ENCODE measurements at places on chromosomes 11 and 22.

DNA sequence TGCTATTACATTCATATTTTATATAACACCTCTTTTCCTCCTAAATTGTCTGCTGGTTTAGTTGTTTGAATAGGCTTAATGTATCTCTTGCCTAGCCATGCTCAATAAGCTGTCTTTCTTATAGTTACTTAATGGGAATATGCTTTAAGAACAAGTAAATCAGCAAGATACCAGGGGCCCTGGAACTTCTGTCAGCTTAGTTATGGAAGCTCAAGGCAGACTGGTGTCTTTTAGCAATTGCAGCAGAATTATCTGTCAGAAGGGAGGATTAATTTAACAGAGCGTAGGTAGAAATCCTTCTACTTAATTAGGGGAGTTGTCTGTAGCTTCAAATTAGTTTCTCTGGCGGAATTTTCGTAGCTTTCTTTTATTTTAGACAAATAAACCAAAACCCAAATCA lies 94.9 kb downstream of the C11orf91 start:
- no peak for DNase-seq

- no peak for DNase-seq
These were observed 63.8 kb upstream of the RRAS2 start for GRCh38 chr11:14422814-14423182.

DNA sequence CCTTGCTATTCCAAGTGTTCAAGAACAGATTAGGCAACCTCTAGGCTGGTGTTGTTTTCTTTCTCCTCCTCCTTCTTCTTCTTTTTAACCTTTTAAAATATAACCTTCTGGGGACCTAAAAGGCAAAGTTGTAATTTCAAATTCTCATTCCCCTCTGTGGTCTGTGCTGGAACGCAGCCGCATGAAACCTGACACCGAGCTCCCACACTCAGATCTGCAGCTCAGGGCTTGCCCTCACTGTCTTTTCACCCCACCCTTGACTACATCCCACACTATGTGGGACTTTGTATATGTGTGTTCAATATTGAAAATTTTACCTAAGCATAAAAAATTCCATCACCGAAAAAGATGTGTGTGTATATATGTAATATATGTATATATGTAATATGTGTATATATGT lies 62.0 kb upstream of the ARHGAP42 start:
- no peak for DNase-seq

GRCh38 chr11:116928102-116928777 lies 90.8 kb upstream of the APOA1 start:
- DNase-seq = peak; percentile 34

- DNase-seq = no peak
These were observed 1429.3 kb downstream of the BRD1 start for GRCh38 chr22:48398181-48398905.

DNA sequence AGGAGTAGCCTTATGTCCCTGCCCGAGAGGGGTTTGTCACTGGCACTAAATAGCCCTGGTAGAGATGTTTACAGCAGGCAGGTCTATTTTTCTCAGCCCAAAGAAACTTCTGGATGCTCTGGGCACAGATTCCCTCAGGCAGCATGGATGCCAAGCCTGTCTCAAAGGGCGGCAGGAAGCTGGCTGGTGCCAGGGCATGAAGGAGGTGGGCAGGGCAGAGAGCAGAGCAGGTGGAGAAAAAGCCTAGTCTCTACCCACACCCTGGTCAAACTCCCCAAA lies 4.1 kb upstream of the GAS2L1 start:
- no peak for DNase-seq

GRCh38 chr22:20175597-20175900 lies 24.7 kb upstream of the CCDC188 start:
- no peak for DNase-seq

DNA sequence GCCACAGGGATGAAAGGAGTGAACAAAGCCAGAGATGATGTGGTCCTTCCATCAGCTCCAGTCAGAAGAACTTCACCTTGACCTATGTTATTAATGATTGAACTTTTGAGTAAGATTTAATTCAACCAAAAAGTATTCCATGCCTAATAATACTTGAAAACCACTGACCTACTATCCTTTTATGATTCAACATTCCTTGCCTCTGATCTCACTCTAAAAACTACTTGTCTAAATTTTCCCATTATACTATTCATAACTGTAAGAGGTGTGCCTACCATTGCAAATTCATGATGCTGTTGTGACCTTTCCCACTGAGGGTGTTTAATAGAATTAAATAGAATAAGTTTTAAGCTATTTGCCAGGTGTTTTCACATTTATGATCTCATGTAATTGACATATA lies 164.7 kb upstream of the GUCY1A2 start:
- no peak for DNase-seq

DNA sequence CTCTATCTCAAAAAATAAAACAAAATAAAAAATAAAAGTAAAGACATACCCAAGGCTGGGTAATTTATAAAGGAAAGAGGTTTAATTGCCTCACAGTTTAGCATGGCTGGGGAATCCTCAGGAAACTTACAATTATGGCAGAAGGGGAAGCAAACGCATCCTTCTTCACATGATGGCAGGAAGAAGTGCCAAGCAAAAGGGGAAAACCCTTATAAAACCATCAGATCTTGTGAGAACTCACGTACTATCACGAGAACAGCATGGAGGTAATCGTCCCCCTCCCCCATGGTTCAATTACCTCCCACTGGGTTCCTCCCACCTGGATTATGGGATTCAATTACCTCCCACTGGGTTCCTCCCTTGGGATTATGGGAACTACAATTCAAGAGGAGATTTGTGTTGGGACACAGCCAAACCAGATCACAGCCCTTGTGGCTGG lies 8.3 kb upstream of the SSTR3 start:
- no peak for DNase-seq

DNA sequence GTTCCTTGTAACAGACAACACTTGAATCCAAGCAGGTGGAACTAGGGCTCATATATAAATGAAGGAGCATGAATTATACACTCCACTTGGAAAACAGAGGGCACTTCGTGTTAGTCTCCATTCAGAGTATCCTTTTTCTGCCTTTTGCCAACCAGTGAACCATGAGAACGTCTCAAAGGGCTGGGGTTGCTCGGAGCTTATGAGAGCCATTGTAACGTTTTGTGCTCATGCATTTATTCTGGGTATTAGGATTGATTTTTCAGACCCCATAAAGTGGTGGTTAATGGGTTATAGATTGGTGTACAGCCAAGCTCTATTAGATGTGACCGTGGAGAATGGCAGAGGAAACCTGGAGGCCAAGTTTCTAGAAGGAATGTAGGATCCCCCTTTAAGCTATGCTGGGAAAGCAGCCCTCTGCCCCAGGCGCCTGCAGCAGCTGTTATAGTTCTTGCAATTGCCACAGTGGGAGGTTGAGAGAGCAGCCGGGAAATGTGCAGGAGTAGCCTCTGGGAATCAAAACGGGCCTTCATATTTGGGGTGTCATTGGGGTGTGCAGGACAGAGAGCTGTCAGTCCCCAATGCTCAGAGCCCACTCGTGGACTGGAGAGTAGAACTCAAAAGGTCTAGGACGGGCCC lies 54.6 kb upstream of the ASPHD2 start:
- DNase-seq = no peak

DNA sequence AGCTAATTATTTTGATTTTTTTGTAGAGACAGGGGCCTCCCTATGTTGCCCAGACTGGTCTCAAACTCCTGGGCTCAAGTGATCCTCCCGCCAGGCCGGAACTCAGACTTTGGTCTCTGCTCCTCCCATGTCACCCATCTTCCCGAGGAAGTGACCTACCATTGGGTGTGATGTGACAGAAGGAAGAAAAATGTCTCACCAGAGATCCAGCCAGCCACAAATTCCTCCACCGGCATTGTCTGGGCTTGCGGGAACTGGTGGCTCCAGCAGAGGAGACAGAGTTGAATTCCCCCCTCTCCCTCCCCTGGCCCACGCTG lies 772 bp downstream of the SLC25A45 start:
- no peak for DNase-seq

GRCh38 chr11:61403658-61404057 lies 11.3 kb downstream of the TMEM216 start:
- DNase-seq = no peak

- DNase-seq = no peak
These were observed 8.0 kb upstream of the PSMC3 start for GRCh38 chr11:47434011-47434786.

GRCh38 chr22:24550028-24550901 lies 4.7 kb downstream of the GUCD1 start:
- DNase-seq = peak; percentile 37

DNA sequence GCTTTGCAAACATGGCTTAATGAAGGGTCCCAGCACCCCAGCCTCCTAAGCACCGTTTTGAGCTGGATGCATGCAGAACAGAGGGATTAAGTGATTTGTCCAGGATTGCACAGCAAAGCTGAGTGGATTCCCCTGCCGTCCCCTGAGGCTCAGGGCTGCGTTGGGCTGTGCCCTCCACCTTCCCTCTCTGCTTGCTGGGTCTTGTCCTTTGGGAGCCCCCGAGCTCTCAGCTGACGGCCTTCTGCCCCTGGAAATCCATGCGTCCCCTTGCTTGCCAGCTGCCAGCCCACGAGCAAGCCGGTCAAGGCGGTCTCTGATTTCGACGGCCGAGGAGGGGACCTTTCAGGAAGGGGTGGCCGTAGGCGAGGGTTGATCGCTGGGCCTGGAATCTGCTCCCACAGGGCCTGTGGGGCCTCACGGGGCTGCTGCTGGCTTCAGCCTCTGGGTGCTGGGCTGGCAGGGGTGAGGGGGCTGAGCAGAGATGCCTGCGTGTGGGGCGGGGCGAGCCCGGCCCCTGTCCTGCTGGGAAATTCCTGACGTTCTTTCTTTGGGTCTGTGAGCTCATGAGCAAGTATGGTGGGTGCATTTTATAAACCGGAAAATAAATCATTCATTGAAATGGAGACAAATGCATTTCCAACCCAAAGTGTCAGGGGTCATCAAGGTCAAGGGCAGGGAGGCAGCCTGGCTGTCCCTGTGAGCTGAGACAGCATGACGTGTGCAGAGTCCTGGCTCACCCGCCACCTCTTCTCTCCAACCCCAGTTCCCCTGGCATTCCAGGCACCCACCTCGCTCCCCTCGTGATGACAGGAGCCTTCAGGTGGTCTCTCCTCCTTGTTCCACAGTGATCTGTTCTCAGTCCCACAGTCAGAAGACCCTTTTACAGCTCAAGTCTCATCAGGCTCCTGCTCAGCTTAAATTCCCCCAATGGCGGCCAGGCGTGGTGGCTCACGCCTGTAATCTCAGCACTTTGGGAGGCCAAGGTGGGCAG lies 28.1 kb downstream of the FGF4 start:
- DNase-seq = no peak

GRCh38 chr11:70506986-70507385 lies 108.7 kb downstream of the CTTN start:
- DNase-seq = no peak

DNA sequence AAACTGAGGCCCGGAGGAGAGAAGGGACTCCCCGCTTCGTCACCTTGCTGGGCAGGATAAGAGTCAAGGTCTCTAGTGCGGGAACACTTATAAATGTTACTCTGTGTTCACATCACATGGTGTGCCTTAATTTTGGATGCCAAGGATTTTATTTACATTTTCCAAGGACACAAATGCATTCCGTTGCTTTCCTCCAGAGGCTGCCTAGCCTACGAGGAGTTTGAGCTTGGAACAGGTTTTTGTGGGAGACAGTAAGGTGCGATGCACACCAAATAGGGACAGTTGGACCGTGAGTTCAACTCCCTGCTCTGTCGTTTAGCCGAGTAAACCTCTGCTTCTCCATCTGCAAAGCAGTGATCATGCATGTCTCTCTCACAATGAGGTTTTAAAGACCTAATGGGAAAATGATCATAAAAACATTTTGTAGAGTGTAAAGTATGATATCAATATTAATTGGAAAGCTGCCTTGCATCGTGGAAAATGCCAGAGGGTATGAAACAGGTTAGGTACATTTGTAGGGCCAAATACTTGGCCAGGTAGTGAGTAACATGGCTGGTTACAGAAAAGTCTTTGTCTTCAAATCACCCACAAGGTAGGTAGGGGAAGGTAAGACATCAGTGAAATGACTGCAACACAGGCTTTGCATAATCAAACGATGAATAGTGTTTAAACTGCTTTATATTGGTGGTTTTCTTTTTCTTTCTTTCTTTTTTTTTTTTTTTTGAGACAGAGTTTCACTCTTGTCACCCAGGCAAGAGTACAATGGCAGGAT lies 61.8 kb downstream of the ST3GAL4 start:
- DNase-seq = no peak

- DNase-seq = no peak
These were observed 22.1 kb upstream of the MGAT3 start for GRCh38 chr22:39434721-39435120.

DNA sequence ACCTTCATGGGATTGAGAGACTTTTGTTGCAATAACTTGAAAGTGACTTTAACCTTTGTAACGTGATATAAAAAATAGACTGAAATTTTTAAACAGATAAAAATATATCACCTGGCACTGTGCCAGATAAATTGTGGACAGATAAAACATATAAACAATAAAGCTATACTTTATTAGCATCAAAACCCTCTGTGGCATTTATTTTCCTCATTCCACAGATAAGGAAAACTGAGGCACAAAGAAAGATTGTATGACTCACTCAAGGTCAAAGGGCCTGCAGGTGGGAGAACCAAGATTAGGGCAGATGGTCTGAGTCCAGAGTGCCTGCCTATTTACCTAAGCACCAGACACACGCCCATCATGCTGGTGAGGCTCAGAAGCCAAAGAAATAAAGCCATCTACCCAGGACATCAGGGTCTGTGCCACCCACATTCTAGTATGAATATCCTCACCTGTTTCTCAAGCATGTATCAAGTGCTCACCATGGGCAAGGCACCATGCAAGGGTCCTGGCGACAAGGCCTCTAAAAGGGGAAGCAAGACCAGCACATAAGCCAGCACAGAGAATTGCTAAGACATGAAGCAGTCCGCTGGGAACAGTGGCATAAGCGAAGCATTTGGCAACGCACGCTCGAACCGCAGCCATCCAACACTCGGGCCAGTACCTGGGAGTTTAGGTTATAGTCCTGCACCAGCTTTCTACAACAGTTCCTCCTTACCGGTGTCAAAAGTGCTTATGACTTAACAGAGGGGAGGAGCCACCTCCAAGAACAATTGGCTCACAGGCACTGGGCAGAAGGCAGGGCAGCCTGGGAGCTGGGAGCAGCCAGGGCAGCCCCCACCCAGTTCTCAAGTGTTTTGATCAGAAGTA lies 17.6 kb downstream of the MYH9 start:
- DNase-seq = peak; percentile 66

GRCh38 chr11:69086152-69087132 lies 37.7 kb downstream of the TPCN2 start:
- DNase-seq = peak; percentile 27

GRCh38 chr11:7613394-7613720 lies 59.9 kb downstream of the CYB5R2 start:
- DNase-seq = no peak

DNA sequence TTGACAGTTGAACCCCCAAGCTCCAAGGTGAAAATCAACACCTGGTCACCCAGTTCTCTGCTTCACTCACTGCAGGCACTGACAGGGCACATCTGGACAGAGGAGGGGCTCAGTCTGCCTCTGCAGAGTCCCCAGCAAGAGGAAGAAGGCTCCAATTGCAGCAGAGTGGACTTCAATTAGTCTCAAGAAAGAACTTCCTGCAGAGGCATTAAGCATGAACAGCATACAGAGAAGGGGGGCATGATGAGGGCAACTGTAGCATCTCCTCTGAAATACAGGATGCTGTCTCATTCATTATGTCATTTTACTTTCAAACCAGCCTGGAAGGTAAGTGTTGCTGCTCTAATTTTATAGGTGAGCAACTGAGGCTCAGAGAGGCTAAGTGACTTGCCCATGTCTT lies 11.1 kb downstream of the GDPD5 start:
- DNase-seq = no peak

- no peak for DNase-seq
These were observed 114.6 kb downstream of the NECTIN1 start for GRCh38 chr11:119614222-119615002.

Data from hematopoietic multipotent progenitor cell treated with erythropoietin and hydrocortisone succinate and interleukin-3 and kit ligand, for 8 days (in vitro differentiated cells).